Astrocyte of the spinal cord (primary cell): ENCODE measurements at places on chromosomes 2 and 18.

GRCh38 chr2:42050010-42050702 is 2.3 kb downstream of the PKDCC start:
- DNase-seq, result no peak

DNA sequence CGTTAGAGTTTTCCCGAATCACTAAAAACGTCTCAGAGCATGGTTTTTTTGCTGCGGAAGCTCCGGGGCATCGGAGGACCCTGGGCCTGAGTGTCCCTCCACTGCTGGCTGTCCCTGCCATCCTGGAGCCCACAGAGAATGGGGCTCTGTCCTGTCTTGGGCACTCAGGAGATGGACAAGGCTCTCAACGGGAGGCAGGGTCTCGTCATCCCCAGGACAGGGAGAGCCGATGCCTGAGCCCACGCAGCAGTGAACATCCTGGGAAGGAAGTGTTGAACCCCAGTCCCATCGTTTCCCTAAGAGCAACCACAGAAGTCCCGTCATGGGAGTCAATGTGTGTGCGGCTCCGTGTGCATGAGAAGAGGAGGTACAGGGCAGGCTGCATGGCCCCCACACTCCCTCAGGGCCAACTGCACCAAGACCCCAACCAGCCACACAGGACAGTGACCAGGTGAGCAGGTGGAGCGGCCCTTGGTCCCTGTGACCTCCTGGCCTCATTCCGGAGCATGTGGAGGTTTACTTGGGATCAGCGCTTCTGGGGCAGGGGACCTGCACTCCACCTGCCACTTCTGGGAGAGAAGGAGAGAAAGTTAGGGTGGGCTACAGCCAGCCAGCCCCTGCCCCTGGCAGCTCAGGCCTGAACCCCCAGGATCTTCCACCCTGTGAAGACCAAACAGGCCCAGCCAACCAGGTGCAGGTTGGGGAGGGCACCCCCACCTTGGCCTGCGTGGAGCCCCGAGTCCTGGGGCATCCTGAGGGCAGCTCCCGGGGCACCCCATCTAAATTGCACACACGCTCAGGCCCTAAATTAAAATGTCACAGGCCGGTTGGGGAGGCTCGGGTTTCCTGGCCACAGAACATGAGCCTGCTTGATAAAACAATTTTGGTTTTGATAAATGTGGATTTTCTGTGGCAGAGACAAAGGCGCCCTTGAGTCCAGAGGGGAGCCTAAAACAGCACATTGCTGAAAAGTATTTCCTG is 3.1 kb upstream of the SNED1 start:
- no peak for DNase-seq

DNA sequence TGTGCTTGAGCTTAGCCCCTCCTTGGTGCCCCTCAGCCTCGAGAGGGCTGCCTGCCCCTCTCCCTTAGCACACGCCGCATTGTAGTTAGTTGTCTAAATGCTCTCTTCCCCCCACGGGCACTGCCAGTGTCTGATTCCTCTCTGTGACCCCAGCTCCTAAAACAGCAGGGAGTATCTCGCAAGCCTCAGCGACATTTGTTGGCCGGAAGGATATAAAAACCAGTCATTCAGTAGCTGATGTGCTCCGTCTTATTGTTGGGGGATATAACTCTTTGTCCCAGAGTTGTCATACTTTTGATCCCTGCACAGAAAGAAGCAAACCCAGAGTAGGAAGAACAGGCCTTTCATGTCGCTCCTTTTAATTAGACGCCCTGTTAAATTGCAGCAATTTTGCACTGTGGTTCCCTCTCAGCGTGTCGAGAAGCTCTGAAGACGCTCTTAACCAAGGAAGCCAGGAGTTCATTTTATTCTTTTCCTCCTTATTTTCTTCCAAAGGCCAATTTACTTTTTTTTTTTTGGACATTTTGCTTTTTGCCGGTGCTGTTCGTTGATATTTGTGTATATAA is 201.8 kb downstream of the KLHL29 start:
- DNase-seq, result no peak

DNA sequence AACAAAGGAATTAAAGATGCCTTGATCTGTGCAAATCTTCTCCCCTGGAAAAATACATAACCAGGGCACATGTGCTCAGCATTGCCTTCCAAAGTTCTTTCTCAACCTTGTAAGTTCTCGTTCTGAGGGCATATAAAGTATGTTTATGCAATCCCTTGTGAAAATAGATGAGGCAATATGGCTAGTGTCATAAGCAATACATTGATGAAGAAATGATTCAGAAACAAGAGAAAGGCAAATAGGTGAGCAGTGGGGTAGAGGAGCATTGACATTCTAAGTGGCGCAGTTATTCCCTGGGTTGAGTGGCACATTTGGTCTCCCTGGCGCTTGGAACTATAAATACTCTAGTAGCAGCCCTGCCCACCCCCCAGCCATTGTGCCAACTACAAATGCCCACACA is 57.4 kb upstream of the PGAP1 start:
- no peak for DNase-seq

- no peak for DNase-seq
These were observed 1224.8 kb downstream of the SUCLG1 start for GRCh38 chr2:83234246-83234645.

- DNase-seq, result no peak
These were observed 3.5 kb downstream of the DUSP11 start for GRCh38 chr2:73776381-73776780.

- DNase-seq, result peak; percentile 57
These were observed 19.1 kb upstream of the ACMSD start for GRCh38 chr2:134819334-134819733.

DNA sequence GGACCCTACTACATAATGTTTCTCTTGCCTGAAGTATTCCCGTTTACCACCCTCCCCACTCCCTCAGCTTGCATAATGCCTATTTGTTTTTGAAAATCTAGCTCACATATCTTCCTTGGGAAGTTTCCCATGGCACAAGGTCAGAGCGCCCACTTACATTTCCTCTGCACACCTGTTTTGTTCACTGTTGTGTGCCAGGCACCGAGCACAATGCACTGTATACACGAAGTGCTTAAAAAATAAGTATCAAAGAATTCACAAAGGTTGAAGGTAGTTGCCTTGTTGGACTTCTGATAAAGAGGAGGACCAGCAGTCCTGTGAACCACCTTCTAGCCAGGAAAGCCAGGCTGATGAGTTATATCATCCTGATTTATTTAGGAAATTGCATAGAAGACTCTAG is 16.8 kb upstream of the RHOB start:
- no peak for DNase-seq

GRCh38 chr2:53969285-53969967 is 1.4 kb downstream of the PSME4 start:
- peak; percentile 53 for DNase-seq

- no peak for DNase-seq
These were observed 41.3 kb upstream of the GBX2 start for GRCh38 chr2:236209535-236209934.

DNA sequence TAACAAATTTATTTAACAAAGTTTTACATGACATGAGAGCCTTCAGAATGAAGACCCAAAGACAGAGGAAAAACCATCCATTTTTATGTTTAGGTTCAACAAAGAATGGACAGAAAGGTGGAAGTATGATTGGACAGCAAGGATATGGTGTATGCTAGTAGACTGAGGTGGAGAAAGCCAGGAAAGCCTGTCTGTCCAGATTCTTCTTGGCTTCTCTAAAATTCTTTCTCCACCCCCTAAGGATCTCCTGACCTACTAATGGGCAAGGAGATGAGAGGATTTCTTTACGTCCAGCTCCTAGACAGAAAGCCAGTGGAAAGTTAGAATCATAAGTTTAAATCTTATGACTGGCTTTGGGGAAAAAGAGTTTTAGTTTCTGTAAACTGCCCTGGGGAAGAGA is 3.0 kb downstream of the ATIC start:
- no peak for DNase-seq

- no peak for DNase-seq
These were observed 131.9 kb downstream of the TGIF1 start for GRCh38 chr18:3581890-3582289.

DNA sequence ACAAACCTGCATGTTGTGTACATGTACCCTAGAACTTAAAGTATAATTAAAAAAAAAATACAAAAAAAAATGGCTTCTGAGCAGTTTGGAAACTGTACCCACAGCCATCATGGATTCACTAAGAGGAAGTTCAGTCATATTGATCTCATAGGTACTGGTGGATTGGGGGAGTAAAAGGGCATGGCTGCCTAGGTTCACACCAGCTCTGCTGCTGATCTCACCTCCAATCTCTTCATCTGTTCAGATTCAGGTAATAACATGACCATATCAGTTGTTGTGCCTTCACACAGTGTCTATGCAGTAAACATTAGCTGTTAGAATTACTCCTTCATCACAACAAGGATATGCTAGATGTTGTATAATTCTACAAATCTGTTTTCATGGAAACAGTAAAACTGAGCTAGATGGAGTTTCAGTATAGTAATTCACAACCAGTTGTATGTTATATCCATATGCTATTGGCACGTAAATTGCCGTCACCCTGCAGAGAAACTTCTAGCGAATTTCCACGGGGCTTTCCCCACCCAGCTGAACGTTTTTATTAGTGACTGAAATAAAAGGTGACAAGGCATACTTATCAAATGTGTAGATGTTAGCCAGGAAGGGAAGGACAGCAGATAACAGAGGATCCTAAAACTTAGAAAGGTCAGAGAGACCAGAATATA is 59.3 kb upstream of the ITM2C start:
- DNase-seq, result no peak

DNA sequence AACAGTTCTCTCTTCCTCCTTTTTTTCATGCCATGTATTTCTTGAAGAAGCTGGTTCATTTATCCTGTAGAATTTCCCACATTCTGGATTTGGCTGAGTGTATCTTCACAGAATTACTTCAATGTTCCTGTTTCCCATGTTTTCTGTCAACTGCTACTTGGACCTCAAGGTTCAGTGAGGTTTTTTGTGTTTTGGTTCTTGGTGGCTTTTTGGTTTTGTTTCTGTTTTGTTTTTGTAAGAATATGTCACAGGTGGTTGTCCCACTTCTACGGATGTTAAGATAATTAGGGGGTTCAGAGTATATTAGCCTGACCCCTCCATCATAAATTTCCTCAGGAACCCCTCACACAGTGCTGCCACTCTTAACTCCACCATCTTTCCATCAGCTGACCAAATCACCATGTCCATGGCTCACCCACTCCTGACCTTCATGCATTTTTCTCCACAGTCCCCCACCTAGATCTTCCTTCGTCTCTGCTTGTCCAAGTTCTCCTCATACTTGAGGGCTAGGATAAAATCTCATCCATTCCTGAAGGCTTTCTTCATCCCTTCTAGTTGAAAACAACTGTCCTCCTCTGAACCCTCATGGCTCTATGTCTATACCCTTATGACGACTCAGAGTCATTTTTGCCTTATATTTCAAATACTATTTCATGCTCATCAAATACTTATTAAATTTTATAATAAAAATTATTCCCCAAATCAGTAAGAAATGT is 40.4 kb downstream of the PLEKHM3 start:
- no peak for DNase-seq

- DNase-seq, result no peak
These were observed 26.3 kb downstream of the PAX3 start for GRCh38 chr2:222272446-222273015.

GRCh38 chr18:74282755-74283554 is 8.8 kb downstream of the CYB5A start:
- DNase-seq, result no peak

DNA sequence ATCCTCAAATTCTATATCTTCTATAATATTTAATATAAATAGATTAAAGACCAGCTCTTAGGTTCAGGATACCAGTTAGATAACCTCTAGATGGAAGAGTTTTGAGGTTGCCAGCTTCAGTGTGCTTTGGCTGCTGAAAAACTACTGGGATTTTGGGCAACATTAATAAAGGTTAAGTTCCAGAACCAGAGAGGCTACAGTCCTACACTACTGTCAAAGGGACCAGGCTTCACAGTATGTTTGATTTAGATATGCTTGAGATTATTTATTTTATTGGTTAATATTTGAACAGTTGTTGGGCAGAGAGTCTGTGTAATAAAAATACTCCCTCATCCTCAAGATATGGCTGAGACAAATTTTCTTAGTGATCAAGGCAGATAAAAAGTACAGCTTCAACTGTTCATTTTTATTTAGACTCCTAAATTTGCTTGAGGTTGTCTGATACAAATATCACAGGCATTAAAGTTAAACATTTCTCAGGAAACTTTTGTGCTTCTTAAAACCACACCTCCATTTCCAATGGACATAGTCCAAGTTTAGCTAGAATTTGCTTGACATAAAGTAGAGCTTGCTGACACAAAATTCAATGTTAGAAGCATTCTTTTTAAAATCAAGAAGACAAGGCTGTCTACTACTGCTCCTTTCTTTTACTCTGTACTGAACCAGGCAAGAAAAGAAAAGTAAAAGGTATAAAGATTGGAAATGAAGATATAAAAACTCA is 19.7 kb upstream of the TMEM17 start:
- no peak for DNase-seq

DNA sequence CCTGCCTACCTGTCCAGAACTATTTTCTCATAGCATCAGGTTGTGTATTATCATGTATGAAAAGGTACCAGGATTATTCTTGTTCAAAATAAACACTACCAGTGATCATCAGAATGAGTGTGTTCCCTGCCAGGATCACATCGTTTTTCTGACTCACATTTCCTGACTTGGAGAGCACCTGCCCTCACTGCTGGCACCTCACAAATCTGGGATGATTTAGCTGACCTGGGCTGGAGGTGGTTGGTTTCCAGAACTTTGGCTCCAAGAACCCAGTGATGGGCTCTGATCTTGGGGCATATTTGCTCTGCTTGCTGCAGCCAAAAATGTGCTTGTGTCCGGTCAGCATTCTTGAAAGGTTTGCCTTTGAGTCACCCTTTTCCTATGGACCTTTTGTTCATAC is 836.3 kb upstream of the ACVR2A start:
- no peak for DNase-seq

DNA sequence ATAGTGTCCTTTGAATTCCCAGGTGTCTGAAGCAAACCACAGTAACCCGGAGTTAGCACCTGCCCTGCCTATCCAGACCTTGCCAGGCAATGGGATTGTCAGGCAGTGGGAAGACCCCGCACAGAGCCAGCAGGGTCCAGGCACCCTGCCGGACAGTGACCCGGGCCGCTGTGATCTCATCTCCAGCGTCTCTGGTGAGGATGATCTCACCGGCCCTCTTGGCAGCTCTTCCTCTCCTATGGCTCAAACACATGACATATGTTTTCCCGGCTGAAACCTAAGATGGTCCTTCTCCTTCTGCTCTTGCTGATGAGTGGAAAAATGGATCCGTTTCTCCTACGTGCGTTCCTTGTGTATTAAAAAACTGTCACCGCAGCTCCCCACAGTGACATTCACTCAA is 75.1 kb downstream of the ACOXL start:
- DNase-seq, result peak; percentile 67

- no peak for DNase-seq
These were observed 105.4 kb upstream of the MMADHC start for GRCh38 chr2:149692961-149693396.

GRCh38 chr2:164039270-164039669 is 303.5 kb upstream of the FIGN start:
- DNase-seq, result no peak

DNA sequence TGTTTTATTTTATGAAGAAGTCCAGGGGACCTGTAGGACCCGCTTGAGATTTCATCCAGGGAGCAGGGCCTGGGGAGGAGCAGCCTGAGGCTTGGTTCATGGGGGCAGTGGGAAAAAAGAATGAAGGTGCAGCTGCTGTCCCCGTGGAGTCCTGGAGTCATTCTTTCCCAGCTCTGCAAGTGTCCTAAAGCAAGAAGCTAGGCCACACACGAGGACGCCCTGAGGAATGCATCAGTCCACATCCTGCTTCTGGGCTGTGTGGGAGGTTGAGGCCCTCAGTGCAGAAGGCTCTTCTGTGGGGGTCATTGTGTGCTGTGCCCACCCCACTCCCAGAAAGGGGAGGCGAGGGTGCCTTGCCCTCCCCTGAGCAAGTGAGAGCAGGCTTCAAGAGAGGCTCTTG is 179.9 kb upstream of the HS6ST1 start:
- DNase-seq, result no peak
